ENCODE measurements at places on chromosomes 5 and 9.

DNA sequence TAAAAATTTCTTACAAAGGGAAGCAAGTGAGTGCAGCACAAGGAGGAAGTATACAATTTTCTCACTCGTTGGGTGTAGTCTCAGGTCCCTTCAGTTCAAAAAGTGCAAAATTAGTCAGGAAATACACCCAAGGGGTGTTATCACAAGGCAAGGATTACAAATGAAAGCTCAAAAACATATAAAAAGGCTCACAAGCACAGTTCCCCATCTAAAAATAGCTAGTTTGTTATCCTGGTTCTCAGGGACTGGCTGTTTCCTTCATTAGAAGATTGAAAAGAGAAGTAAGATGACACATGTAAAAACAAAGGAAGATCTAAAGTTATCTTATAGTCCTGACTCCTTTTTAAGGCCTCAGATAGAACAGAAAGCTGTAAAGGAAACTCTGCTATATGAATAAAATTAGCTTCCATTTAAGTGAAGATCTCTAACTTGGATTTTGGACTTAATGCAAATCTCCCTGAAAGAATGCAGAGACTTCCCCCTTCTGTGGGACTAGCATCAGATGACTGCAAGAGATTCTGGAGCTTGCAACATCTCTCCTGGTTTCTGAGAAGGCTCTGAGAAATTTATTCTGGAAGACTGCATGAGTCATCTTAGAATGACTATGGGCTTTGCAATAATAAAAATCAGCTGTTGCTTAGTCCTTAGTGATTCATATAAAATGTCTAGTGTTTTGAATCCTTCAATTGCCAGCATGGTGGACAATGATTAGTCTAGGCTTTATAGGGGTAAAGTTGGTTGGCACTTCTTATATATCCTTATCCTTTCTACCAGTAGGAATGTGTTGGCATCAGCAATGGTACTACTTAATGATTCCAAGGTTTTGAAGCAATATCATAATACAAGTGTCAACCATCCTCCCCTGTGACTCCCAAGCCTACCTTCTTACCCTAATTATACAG, 25.4 kb downstream of the DAB2 start:
- DNase-seq, result no peak

- peak; percentile 90 for DNase-seq
Measured at GRCh38 chr5:1658665-1659064, 134.9 kb upstream of the LPCAT1 start.

DNA sequence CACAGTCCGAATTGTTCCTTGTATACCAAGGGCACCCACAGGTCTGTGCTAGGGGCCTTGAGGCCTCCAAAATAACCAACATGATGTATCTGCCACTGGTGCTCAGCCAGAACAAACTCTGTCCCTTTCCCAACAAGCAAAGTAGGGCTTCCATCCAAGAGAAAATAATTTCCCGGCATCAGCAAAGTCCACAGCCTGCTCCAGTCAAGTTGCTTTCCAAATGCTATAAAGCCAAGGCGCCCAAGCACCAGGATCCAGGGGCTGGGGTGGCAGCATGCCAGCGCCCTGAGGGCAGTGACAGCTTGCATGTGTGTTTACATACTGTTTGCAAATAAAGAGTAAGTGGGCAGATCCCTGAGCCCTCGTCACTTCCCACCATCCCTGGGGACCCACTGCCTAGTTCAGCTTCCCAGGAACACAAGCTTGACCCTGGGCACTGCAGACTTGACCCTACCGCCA, 155.9 kb downstream of the ERCC6L2 start:
- DNase-seq, result peak; percentile 88

DNA sequence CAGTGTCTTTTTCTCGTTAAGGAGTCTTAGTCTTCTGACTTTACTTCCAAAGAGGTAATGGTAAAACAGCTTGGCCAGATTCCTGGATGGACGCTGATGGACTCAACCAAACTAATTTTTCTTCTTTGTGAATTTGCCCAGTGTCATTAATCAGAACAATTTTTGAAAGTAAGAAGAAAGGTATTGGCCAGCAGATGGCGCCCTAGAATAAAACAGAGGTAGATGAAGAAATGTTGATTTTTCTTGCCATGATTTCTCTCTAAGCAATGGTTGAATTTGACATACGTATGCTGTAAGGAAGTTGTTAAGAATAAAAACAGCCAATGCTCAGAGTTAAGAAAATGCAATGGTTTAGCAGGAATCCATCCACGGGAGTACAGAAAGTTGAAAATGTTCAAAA, 500.0 kb downstream of the DIRAS2 start:
- peak; percentile 92 for DNase-seq

GRCh38 chr5:3153226-3153858, 401.9 kb upstream of the IRX2 start:
- DNase-seq, result no peak

GRCh38 chr5:153974813-153975163, 63.9 kb downstream of the FAM114A2 start:
- no peak for DNase-seq

- no peak for DNase-seq
Measured at GRCh38 chr9:98563988-98564387, 144.7 kb downstream of the GABBR2 start.

DNA sequence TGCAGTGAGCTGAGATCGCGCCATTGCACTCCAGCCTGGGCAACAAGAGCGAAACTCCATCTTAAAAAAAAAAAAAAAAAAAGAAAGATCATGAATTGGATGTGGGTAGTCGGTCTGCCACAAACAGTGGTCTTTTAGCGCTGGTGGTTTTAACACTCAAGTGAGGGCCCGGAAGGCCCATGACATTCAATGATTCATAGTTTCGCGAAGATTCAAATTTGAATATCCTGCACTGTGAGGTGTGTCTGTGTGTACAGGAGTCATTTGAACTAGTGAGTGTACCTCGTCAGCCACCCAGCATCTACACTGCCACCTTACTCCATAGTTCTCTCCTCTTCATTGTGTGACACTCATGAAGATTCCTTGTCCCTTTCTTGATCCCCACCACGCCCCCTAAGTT, 41.3 kb downstream of the CFAP77 start:
- no peak for DNase-seq

DNA sequence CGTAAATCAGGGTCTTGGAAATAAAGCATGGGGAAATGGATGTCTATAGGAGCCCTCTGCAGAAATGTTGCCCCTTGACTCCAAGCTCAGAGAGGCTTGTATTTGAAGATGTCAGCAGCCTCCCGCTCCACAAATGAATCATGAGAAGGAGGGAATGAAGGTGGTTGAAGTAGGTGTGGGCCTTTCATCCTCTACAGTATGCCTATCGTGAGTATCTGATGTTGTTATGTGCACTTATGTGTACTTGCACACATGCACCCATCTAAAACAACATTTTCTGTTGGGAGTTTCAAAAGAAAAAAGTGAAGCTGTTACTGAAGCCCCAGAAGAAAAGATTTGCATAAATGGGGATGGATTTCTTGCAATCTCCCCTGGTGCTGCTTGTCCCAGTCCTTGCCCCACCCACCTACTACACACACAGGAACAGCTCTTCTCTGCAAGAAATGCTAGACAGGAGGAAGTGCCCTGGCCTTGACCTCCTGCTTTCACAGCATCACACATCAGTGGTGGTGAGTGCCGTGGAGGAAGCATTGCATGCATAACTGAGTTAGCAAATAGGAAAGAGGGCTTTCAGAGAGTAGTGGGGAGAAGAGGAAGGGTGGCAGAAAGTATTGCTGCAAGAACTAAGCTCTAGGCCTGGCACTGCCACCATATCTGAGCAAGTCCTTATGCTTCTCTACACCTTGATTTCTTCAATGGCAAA, 156.1 kb downstream of the SNX18 start:
- DNase-seq, result no peak

- DNase-seq, result no peak
Measured at GRCh38 chr9:24881361-24881760, 335.7 kb upstream of the IZUMO3 start.

DNA sequence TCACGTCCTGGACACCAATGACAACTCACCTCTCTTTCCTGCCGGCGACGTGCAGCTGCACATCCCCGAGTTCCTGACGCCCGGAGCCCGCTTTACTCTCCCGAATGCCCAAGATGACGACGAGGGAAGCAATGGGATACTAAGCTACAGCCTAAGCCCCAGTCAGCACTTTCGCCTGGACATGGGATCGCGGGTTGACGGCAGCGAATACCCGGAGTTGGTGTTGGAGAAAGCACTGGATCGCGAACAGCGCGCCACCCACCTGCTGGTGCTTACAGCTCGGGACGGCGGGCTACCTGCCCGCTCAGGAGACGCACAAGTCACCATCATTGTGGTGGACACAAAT, 1.1 kb downstream of the PCDHAC1 start:
- no peak for DNase-seq

GRCh38 chr5:97062046-97062445, 80.4 kb downstream of the LIX1 start:
- DNase-seq, result no peak

GRCh38 chr9:100206899-100207298, 107.9 kb downstream of the INVS start:
- no peak for DNase-seq

DNA sequence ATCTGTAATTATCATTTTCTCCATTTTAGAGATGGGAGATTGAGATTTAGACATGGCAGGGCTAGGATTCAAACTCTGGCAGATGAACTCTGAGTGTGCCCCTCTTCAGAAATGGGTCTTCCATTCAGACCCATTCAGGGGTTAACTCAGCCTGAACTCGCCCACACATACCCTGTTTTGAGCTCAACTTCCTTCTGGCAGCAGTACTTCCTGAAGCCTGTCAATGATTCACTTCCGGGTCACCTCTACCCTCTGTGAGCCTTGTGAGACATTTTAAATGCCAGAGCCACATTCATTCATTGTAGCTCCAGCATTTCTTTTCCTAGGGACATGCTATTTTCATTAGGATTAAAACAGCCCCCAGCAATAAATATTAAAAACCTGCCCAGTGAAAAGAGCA, 209.3 kb upstream of the SLC24A2 start:
- no peak for DNase-seq

GRCh38 chr9:83906144-83906543, 15.1 kb downstream of the KIF27 start:
- DNase-seq, result no peak

GRCh38 chr9:16417749-16418148, 452.7 kb downstream of the BNC2 start:
- no peak for DNase-seq
